ENCODE measurements at places on chromosomes 2 and 18.

DNA sequence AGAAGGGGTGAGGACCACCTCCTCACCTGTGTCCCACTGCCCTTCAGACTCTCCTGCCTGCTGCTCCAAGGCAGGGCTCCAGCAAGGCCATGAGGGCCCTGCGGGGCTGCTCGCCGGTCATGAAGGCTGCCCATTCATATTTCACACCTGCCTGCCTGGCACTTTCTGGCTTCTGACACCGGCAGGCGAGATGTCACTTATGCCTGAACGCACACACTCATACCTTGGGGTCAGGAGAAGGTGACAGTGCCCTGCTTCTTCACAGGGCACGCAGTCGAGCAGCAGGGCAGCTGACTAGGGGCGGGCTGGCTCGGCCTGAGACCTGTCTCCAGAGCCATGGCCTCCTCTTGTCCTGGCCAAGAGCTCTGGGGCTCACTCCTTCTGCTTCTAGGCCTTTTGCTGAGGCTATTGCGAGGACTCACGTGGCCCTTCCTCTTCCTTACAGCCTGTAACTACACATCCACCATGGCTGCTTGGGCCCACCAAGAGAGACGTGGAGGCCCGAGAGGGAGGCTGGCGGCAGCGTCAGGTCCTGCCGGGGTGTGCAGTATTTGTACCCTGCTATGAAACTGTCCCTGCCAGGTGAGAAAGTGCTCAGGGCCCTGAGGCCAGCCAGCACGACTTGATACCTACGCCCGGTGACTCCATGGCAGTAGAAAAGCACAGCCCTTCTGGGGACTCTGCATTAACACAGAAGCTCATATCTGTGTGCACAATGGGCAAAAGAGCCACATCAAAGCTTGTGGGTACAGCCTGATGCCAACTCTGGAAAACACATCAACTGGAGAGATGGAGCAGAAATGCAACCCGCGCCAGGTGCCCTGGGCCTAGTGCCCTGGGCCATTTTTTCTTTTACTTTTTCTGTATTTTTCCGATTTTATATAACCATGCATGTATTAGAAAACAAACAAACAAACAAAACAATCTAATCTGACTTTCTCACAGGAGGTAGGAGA lies 30.6 kb downstream of the HS6ST1 start:
- DNase-seq: no peak

DNA sequence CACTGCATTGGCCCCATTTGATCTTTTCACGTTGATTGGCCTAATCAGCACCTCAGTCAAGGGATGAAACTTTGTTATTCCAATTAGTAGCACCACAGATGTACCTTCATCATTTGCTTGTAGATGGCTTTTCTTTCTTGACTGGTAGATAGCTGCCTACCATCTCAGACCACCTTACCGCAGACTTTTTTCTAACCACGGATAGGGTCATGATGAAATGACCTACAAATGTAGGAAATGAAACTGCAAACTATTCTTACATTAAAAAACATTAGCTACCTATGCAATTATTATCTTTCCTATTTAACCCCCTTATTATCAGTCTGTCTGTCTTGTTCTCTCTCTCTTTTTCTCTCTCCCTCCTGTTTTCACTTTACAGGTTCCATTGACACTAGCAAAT lies 22.4 kb upstream of the SLC25A52 start:
- no peak for DNase-seq

GRCh38 chr18:13536578-13536977 lies 189.8 kb downstream of the FAM210A start:
- DNase-seq: no peak

GRCh38 chr2:217618744-217619143 lies 384.1 kb downstream of the TNS1 start:
- no peak for DNase-seq

DNA sequence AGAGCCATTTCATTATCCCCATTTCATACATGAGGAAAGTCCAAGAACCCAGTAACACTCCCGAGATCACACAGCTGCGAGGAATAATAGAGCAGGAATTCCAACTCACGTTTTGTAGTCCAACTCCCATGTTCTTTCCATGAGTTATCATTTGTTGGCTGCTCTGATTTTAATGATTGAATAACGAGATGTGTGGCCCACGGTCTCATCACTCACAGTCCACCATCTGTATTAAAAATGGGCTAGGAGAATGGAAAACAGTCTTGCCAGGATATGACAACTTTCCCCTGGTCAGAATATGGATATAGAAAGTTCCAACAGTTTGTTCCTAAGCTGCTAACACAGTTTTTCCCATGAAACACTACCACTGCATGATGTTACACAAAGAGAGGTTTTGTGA lies 147.5 kb downstream of the METTL4 start:
- DNase-seq: no peak

DNA sequence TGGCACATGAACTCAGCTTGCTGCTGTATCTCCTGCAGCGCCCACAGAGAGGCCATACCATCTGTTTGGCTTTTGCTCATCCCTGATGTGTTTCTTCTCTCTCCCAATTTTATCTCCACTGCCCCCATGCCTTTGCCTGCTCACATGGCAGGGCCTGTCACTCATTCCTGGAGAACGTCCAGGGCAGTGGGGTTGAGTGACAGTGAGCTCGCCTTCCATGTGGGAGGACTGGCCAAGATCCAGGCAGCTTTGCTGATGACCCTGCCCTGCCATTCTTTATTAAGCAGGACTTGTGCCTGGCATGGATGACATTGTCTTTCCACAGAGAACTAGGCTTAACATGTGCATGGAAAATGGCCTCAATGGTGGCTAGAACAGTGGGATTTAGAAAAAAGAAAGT lies 230.5 kb upstream of the THSD7B start:
- DNase-seq: no peak

DNA sequence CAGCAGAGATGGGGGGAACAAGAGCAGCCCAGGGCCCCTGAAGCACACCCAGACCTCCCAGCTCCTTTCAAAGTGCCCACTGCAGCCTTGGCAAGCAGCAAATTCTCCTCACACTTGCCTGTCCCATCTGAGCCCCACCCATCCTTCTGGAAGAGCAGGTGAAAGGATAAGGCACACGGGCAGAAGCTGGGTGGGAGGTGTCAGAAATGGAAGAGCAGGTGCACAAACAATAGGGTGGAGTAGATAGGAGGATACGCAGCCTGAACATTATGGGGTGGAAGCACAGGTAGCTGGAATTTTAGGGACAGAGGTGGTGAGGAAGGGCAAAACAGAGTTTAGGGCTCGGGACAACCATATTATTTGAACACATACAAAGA lies 69.2 kb downstream of the TNS1 start:
- no peak for DNase-seq

DNA sequence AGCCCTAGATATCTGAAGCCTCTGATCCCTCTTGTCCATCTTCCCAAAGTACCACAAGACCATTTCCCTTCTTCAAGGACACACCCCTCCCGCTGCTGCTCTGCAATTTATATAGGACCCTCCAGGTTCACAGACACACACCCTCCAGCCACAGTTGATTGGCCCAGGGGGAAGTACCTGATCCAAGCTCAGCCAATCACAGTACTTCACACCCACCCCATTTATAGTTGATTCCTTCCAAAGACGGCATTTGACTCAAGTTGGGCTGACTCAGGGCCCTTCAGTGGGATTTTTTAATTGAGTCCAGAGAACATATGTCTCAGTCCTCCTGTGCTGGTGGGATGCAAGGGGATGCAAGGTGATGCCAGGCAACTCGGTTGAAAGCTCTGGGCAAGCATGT lies 59.2 kb downstream of the GYPC start:
- DNase-seq: no peak

GRCh38 chr2:1561811-1562421 lies 148.7 kb downstream of the TPO start:
- no peak for DNase-seq

DNA sequence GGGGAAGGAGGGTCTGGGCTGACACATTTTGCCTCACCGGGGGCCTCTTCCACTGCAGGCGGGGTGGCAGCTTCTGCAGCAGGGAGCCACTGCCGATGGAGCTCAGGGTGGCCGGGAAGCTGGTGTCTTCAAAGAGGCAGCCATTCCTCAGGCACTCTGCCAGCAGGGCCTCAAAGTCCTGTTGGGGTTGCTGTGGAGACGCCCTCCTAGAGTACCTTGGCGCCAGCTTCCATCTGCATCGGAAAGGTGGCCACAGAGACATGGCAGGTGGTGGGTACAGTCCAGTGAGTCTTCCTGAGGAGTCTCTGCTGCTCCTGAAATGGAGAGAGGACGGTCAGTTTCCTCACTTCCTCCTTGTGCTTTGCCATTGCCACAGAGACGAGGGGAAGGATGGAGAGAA lies 12.1 kb downstream of the CAPN14 start:
- DNase-seq: no peak

DNA sequence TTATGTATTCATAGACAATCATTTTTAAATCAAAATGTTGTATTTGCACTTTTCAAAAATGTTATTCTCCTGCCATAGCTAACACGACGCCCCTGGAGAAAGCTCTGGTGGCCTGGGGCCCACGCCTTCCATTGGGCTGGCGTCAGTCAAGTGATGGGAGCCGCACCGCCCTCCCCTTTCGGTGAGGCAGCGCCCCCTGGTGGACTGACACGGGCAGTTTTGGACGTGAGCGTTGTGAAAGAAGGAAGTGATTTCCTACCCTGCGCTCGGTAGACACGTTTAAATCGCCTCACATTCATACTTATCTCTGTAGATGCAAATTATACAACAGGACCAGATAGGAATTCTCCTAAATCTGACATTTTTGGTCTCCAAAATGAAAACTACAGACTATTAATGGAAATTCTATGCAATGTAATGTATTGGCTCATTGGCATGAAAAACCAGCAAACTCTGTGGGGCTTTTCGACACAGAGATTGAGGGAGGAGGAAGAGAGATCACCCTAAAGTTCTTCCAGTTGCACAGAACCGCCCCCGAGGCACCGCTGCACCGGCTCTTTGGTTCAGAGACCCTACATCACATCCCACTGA lies 326.2 kb upstream of the SOX11 start:
- peak; percentile 31 for DNase-seq

DNA sequence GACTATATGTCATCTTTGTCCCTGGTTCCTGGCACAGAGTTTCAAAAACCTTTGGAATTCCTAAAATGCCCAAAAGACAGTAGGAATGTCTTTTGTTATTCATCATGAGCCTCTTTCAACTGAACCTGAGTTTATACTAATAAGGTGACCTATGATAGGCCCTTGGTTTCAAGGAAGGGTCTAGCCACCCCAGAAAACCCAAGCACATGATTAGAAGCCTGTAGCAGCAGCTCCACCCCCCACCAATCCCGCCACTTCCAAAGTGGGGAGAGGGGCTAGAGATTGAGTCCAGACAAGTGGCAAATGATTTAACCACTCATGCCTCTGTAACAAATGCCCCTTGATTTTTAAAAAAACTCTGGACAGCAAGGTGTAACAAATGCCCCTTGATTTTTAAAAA lies 56.8 kb downstream of the ADD2 start:
- no peak for DNase-seq

DNA sequence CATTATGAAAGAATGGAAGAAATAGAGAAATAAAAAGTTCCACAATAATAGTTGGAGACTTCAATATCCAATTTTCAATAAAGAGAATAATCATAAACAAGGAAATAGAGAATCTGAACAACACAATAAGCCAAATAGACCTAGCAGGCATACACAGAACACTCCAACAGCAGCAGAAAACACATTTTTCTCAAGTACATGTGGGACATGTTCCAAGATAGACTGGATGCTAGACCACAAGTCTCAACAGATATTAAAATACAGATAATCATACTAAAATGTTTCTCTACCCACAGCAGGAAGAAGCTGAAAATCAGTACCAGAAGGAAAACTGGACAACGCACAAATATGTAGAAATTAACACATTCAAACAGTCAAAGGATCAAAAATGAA lies 113.9 kb downstream of the USP34 start:
- no peak for DNase-seq

GRCh38 chr2:236508466-236508865 lies 61.2 kb upstream of the ACKR3 start:
- no peak for DNase-seq

- DNase-seq: no peak
Measured at GRCh38 chr18:3286159-3286558, 24.2 kb downstream of the MYL12B start.

GRCh38 chr2:168789776-168790175 lies 12.7 kb upstream of the NOSTRIN start:
- no peak for DNase-seq

- no peak for DNase-seq
Measured at GRCh38 chr2:99088017-99088416, 53.5 kb upstream of the C2orf15 start.

DNA sequence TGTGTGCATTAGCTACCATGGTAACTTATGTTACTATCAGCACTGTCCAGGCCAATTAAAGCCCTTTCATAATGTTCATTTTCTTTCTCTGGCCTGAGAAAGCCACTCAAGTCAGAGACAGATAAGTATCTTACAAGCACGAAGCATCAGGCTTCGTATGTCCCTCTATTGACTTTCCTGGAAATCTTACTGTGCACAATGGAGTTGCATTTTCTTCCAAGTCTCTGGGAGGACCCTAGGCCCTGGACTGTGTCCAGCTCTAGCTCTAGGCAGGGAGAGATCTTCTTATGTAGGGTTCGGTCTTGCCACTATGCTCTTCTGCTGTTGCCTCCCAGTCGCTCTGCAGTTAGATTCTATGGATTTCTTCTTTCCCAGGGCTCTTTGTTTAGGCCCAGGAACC lies 40.0 kb upstream of the ITGA6 start:
- DNase-seq: no peak

Measured in stimulated activated CD4-positive, alpha-beta T cell treated with anti-CD3 and anti-CD28 coated beads, Interleukin-12 subunit alpha, Interleukin-12 subunit beta, amount 100 ng/mL, for 48 hours (primary cell).